ENCODE measurements at places on chromosomes 6 and 20. TPM values are rescaled to one million over a fixed set of nuclear protein-coding genes. Genes with fewer than 3 reads are reported as not detected.

The TGM2 gene
- polyA plus RNA-seq, result 36.9 TPM

The SUMO4 gene
- 0.73 TPM for polyA plus RNA-seq

The TSBP1 gene
- polyA plus RNA-seq, result 0.24 TPM

The HSPA12B gene
- polyA plus RNA-seq, result 14.4 TPM

The GNAS-AS1 gene
- 1.6 TPM for polyA plus RNA-seq

- no peak for DNase-seq
These were observed 208.6 kb upstream of the MCHR2 start for GRCh38 chr6:100202417-100203194.

GRCh38 chr6:4655196-4656025, 120.8 kb upstream of the CDYL start:
- DNase-seq, result no peak

DNA sequence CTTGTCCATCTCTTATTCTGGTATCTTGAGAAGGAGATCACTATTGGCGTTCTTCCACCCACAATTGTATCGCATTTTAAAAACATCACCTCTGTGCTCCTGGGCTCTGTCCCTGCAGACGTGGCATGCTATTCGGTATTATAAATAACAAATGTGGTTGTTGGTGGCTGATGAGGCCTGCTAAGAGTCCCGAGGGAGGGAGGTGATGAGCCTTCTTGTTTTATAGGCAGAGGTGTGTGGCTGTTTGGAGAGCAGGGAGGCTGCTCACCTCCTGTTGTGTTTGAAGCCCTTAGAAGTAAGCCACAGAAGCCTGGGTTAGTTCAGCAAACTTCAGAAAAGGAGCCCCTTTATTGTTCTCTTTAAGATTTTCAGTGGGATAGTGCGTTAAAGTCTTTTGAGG, 15.6 kb downstream of the MANBAL start:
- no peak for DNase-seq

GRCh38 chr6:14431385-14432330, 314.1 kb downstream of the CD83 start:
- DNase-seq, result no peak

- DNase-seq, result no peak
These were observed 550.7 kb upstream of the FLRT3 start for GRCh38 chr20:14888134-14888533.

GRCh38 chr6:4448841-4449240, 313.5 kb upstream of the ECI2 start:
- DNase-seq, result no peak

GRCh38 chr6:168877821-168878282, 375.8 kb downstream of the THBS2 start:
- no peak for DNase-seq

DNA sequence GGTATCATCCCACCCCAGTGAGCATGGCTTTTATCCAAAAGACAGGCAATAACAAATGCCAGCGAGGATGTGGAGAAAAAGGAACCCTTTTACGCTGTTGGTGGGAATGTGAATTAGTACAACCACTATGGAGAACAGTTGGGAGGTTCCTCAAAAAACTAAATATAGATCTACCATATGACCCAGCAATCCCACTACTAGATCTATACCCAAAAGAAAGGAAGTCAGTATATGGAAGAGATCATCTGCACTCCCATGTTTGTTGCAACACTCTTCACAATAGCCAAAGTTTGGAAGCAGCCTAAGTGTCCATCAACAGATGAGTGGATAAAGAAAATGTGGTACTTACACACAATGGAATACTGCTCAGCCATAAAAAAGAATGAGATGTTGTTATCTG, 5.9 kb upstream of the KIAA1755 start:
- DNase-seq, result no peak

GRCh38 chr6:128365520-128366160, 154.8 kb downstream of the PTPRK start:
- DNase-seq, result no peak

- DNase-seq, result no peak
These were observed 3.7 kb upstream of the CCDC167 start for GRCh38 chr6:37503309-37503965.

GRCh38 chr6:150366118-150366778, 2.6 kb upstream of the IYD start:
- DNase-seq, result no peak

Data from left renal cortex interstitium (tissue), 4 donors.